ENCODE measurements at places on chromosomes 11 and 22.

GRCh38 chr11:65920372-65920802 lies 1.2 kb downstream of the DRAP1 start:
- DNase-seq: no peak

DNA sequence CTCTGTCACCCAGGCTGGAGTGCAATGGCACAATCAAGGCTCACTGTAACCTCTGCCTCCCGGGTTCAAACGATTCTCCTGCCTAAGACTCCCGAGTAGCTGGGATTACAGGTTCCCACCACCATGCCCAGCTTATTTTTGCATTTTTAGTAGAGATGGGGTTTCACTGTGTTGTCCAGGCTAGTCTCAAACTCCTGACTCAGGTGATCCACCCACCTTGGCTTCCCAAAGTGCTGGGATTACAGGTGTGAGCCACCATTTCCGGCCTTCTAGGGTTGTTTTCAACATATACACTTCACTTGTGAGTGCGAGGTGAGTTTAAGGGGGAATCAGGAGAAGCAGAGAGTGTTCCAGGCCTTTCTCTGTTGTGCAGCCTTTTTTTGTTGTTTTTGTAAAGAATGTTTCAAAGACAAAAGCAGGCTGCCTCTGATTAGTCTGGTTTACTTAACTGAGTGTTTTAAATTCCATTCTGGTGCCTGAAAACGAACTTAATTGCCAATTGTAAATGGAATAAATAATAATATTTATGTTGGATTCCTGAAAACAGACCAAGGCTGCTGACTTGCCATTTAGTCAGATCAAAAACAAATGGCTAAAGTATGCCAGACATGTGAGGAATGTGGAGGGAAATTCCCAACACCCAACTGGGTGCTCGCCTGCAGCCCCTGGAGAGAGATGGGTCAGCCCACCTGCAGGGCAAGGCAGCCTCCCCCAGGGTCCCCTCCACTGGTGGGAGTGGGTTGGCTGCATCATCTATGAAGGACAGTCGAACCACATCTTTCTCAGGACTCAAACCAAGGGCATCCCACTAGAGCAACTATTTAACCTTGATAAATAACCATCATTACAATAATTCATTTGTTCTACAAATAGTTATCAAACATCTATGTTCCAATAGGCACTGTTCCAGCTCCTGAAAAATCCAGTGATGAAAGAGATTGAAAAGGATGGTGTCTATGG lies 4.6 kb upstream of the RANGAP1 start:
- DNase-seq: no peak

- no peak for DNase-seq
These were observed 58.2 kb downstream of the RBX1 start for GRCh38 chr22:41009222-41009948.

GRCh38 chr11:12829540-12830314 lies 155.5 kb downstream of the TEAD1 start:
- DNase-seq: no peak

- DNase-seq: no peak
These were observed 53.0 kb downstream of the BRD1 start for GRCh38 chr22:49774499-49775151.

GRCh38 chr11:110571081-110571720 lies 141.0 kb downstream of the ARHGAP20 start:
- DNase-seq: no peak

DNA sequence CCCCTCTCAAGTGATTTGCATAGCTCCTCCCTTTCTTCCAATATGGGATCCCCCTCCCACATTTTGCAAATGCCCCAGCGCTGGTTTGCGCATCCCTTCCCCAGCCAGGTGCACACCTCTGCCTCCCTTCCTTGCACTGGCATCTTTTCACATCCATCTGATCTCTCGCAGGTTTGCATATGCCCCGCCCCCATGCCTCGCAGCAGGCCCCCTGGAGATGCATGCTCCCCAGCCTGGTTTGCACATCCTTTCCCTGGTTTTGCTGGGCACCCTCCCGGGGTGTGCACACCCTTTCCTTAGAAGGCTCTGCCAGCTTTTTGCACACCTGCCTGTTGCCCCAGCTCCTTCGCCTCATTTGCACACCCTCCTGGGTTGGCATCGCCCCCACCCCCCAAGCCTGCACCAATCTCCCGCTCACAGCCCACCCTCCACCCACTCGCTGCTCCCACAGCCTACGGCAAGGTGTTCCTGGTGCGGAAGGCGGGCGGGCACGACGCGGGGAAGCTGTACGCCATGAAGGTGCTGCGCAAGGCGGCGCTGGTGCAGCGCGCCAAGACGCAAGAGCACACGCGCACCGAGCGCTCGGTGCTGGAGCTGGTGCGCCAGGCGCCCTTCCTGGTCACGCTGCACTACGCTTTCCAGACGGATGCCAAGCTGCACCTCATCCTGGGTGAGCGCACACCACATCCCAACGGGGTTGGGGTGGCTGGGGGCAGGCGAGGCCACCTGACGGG lies 917 bp downstream of the RPS6KA4 start:
- no peak for DNase-seq

DNA sequence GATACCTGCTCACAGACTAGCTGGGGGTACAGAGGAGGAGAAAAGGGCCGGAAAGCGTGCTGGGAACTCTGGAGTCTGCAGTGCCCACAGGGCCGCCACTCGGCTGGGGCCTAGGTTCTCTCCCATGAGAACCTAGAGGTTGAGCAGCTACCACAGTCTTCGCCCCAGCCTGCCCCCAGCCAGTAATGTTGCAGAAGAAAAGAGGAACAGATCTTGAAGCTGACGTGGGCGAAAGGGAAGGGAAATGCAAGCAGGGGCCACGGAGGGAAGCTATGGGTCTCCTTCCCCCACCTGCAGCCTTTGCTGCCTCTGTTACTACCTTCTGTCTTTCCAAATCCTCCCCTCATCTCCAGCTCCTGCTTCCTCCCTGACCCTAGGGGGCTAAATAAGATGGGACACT lies 28.8 kb upstream of the P2RY2 start:
- DNase-seq: no peak

DNA sequence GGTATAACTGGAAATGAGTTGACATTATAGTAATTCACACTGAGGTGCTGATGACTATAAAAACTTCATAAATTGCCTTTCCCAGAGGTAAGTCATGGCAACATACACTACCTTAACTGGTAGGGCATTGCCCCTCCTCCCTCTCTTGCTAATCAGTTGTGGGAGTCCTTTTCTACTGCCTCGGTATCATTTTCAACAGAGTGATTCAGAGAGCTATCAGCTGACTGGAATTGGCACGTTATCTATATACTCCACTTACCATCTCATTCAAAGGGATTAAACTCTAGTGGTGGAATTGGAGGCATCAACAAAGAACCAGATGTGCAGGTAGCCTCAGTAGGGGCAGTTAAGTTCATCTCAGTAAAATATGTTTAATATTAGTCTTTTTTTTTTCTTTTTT lies 8.0 kb upstream of the NUP160 start:
- no peak for DNase-seq

GRCh38 chr11:118265954-118266353 lies 1.9 kb upstream of the MPZL2 start:
- DNase-seq: no peak

GRCh38 chr11:48088682-48089050 lies 108.3 kb downstream of the PTPRJ start:
- DNase-seq: no peak

- DNase-seq: no peak
These were observed 7.0 kb downstream of the PPM1F start for GRCh38 chr22:21945453-21946261.

GRCh38 chr11:27697679-27698275 lies 2.5 kb downstream of the BDNF start:
- no peak for DNase-seq

GRCh38 chr11:9145283-9145682 lies 53.9 kb upstream of the SCUBE2 start:
- no peak for DNase-seq

- DNase-seq: no peak
These were observed 42.1 kb downstream of the SCUBE1 start for GRCh38 chr22:43300891-43301676.

GRCh38 chr22:41382098-41382578 lies 396 bp downstream of the TEF start:
- DNase-seq: peak; percentile 51

DNA sequence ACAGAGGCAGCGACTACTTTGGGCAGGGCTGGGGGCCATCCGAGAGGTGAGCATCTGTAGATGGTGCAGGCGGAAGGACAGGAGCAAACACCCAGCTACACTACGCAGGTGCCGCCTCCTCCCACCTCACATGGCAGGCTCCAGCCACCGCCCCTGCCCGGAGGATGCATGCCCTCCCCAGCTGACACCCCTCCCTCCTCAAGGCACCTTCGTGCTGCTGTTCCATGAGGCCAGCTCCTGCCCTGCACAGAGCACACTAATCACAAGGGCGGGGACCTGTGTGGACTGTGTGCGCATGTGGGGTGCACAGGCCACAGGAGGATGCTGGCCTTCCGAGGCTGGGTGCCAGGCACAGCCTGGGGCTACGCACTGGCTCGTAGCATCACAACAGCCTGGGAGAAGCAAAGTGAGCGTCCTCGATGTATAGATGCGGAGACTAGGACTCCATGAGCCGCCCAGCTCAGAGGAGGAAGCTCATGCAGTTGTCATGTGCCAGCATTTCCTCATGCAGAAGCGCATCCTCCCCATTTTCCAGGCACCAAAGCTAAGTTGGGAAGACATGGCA lies 32.8 kb upstream of the HMOX1 start:
- DNase-seq: no peak

DNA sequence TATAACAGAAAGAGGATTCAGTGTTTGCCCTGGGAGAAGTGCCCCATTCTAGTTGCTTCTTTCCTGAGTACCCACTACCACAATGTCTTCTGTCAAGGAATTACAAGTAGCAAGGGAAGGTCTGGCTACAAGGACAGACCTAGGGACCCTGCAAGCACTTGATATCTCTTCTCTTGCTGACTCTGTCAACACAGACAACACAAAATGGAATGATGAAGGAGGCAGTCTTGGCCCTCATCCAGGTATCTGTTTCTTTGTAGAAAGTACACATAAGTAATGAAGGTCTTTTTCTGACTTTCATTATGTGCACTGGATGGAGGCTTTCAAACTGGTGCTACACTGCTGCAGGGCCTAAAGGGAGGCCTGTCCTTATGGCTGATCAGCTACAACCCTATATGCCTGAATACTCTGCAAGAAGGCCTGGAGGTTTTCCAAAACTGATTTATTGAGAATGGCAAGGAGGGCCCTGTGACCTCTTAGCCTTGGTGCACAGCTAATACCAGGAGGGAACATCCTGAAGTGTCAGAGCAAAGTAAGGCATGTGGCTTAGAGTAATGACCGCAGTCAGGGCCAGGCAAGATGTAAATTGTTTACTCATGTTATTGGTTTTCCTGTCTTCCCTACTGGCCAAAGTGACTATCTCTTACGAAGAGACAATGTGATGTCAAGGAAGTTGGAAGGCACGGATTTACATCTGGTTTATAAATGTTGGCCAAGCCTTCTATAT lies 31.2 kb downstream of the GAB2 start:
- no peak for DNase-seq

- no peak for DNase-seq
These were observed 30.0 kb upstream of the RFPL3 start for GRCh38 chr22:32327596-32328171.

DNA sequence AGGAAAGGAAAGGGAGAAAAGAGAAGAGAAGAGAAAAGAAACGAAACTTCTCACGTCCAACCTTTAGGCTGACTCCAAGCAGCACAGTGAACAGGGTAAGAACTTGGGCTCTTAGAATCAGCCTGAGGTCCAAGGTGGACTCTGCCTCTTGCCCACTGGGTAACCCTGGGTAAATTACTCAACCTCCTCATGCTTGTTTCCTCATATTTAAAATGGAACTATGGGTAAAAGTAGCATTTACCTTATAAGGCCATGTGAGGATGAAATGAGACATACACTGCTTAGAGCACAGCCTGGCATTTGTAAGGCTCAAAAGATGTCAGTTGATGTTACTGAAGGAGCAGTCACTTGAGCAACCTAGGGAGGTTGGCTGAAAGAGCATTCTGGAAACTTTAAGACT lies 107.9 kb downstream of the C11orf58 start:
- DNase-seq: no peak

- DNase-seq: no peak
These were observed 68.5 kb downstream of the DHCR7 start for GRCh38 chr11:71379701-71380100.

DNA sequence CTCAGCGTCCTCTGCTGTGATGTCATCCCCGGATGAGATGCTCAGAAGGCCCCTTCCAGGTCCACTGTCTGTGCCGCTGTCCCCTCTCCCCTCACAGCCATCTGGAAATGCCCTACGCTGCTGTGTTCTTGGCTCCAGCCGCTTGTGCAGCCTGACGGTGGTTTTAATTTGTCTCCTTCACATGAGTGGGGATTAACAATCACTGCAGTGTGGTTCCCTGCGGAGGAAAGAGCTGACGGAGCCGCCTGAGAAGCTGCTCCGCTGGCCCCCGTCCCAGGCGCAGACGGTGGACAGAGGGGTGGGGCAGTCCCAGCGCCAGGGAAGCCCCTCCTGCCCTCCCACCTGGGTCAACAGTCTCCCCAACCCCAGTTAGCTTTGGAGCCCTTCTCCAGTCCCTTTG lies 67.5 kb upstream of the PHF21B start:
- no peak for DNase-seq

- DNase-seq: no peak
These were observed 21.6 kb downstream of the ANO1 start for GRCh38 chr11:70099578-70100279.
